Renal pelvis (tissue), 12 donors: ENCODE measurements at places on chromosomes 4 and X. TPM values are rescaled to one million over a fixed set of nuclear protein-coding genes. Genes with fewer than 3 reads are reported as not detected.

RAB41 gene
- polyA plus RNA-seq: 1.2 TPM

GAGE12H gene
- not detected for polyA plus RNA-seq

MAGEB6B gene
- not detected for polyA plus RNA-seq

SHROOM2 gene
- polyA plus RNA-seq: 19.9 TPM

DNA sequence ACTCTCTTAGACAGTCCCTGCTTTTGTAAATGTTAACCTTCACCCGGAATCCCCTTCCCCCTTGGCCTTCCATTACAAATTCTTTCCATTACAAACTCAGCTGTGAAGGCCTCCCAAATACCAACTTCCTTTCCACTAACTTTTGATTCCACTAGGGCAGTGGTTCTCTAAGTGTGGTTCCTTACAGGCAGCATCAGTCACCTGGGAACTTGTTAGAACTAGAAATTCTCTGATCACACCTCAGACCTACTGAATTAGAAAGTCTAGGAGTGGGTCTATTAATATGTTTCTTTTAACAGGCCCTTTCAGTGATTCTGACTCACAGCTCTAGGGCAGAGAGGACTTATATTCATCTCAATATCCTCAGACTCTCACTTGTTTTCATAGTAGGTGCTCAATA lies 19.0 kb upstream of the MRPL1 start:
- DNase-seq: no peak

DNA sequence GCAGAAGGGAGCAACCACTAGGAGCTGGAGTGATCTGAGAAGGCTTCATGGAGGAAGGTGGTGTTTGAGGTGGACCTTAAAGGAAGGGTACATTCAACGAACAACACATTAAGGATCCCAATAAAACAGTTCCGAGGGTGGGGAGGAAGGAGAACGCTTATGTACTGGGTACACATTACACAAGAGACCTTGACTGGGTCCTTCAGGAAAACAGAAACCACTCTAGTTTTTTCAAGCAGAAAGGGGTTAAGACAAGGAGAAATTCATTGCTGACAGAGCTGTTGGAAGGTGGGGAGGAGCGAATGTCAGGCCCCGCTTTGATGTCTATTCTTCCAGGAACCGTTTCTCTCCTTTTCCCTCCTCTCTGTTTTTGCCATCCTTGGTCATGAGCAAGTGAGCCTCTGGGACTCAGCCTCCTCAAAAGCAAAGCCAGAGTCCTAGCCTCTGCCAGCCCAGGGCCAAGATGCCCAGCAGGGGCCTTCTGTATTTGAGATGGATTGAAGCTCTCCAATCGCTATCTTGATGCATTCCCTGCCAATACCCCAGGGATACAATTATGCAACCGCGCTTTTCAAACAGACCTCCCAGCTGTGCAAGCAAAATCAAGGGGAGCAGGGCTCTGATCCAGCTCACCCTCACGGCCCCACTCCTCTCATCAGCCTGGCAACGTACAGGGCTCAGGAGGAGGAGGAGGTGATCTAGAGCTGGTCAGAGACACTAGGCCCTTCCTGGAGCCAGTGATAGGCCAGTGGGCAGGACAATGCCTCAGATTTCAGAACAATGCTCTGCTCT lies 48.4 kb downstream of the ZBTB49 start:
- DNase-seq: no peak
